Activated naive CD8-positive, alpha-beta T cell treated with anti-CD3 and anti-CD28 coated beads for 36 hours (primary cell): ENCODE measurements at places on chromosomes 16 and 17.

DNA sequence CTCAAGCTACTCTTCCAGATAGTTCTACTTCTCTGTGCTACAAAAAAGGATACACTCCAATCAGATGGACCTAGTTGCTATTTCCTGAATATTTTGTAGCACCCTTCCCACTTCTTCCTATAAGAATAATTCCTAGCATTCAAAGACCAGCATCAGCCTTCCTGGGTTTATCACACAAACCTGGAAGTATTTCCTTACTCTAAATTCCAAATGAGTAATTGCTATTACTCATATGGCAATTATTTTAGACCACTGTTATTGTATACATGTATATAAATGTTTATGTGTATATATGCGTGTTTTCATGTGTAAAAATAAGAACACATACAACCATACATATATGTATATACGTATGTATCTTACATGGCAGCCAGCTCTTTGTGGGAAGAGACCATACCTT, 130.6 kb downstream of the MYO1D start:
- no peak for DNase-seq

- DNase-seq = no peak
These were observed 474.3 kb upstream of the TOM1L1 start for GRCh38 chr17:54426296-54426886.

DNA sequence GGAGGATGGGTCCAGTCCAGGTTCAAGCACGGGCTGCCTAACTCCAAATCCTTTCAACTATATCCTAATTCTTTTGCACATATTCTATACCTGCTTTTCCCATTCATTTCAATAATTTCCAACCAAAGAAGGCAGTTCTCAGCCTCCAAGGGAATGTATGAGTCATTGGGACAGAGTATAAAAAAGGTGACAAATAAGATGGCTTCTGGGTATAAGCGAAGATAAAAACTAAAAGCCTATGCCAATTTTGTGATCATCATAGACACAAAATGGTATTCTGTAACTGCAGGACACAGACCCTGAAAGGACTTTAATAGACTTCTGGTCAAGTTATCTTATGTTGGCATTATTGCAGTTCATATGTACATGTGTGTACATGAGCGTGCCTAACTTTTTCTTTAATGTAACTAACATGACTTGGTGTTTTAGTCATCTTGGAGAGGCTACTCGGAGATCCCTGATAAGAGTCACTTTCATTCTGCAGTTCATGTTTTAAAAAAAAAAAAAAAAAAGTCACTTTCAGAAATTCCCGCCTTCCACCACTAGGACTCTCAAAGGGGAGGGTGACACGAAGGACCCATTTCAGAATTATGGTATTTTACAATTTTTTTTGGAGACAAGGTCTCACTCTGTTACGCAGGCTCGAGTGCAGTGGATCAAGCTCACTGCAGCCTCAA, 17.3 kb downstream of the COG1 start:
- no peak for DNase-seq

DNA sequence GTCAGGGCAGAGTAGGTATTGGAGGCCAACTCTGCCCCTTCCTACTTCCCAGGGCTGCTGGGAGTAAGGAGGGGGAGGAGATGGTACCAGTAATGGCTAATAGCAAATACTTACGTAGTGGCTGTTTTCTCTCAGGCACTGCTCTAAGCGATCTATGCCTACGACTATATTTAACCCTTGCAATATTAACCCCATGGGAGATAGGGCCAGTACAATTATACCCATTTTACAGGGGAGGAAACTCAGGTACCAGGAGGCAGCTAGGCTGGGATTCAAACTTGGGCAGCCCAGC, 50.6 kb downstream of the RMI2 start:
- no peak for DNase-seq

- DNase-seq = no peak
These were observed 545.2 kb upstream of the CDH11 start for GRCh38 chr16:65667011-65667578.

DNA sequence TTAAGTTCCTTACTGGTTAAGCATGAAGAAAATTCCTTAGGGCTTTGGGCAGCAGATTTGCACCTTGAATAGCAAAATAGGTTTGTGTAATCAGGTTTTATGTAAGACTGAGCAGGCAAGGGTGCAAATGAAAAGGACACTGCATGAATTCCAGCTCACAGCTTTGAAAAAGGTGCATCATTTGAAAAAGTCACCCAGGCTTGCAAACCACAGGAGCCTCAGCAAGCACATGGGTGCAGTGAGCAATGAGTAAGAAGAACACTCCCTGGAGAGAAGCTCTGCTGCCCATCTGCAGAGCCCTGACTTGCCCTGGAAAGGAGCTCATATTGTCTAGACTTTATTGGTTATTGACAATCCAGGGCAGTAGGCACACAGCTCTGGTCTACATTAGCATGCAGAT, 165.6 kb upstream of the KCNJ16 start:
- DNase-seq = no peak

DNA sequence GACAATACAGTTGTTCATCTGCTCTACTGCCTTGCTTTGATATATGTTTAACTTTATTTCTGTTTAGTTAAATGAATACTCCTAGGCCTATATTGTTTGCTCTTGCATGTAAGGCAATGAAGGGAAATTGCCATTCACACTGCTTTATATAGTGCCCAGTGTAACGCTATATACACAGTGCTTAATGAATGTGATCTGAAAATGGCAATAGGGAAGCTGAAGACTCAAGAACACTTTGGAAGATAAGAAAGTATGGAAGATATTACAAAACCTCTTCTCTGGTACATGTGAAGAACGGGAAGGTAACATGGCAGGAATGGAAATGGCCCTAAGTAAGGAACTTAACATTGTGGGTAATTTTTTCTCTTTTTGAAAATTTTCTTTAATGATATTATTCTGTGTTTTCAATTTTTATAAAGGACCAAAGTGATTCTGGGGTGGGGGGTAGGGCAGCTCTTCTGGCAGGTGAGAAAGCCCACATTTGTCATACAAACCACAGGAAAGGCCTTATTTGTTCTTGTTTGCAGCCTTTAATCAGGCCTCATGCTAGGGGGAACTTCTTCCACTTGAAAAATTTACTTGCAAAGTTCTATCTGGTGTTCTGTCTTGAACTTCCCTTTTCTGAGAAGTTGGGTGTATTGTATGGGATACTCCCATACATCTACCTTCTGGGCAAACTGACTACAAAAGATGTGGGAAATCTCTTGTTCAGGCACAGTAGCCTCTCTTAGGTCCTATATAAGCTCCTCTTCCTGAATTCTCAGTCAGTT, 100.8 kb upstream of the CORO6 start:
- DNase-seq = no peak

- DNase-seq = no peak
These were observed 241.9 kb downstream of the SLC39A11 start for GRCh38 chr17:72850410-72851118.

DNA sequence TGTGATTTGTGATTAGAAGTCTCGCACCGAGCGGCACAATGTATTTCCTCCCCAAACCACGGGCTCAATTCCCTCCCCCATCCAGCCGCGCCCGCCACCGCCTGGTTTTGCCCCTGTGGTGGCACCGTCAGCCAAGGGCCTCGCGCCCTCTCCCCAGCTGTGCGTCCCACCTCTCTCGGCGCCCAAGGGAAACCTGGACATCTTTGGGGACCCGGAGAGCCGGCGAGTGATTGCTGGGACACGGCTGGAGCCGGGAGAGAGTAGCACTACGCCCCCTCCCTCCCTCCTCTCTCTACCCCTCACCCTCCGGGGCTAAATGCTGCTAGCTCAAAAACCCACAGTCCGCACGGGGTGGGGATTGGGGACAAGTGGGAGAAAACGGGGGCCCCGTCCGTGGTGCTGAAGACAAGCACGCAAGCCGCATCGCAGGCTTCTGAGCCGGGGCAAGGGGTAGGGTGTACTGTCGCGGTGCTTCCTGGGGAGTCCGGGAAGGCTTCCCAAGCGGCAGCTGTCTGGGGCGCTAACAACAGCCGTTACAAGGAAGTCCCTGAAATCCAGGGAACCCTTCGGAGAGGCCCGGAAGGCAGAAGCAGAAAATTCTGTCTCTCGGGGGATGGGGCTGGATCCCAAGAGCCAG, 1.4 kb downstream of the CBLN1 start:
- DNase-seq = peak; percentile 17

DNA sequence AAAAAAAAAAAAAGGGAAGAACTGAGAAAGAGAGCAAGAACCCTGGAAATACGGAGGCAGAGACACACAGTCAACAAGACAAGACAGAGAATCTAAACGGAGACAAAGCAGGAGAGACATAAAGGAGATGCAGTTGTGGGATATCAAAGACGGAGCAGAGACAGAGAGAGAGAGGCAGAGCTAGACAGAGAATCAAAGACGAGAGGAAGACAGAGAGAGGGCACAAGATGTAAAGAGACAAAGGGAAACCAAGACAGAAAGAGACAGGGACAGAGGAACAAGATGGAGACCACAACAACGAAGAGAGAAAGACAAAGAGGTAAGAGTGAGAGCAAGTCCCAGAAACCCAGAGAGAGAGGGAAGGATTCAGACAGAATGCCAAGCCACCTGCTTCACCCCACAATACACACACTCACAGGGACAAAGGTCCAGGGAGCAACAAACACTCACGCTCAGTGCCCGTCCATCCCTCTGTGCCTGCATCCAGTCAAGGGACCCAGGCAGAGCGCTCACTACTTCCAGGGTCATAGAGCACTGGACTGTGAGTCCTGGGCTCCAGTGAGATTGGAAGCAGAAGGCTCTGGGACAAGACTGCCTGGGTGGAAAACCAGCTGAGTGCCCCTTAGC, 88.9 kb downstream of the C16orf78 start:
- no peak for DNase-seq

GRCh38 chr16:1097156-1097555, 1.1 kb upstream of the C1QTNF8 start:
- DNase-seq = no peak

DNA sequence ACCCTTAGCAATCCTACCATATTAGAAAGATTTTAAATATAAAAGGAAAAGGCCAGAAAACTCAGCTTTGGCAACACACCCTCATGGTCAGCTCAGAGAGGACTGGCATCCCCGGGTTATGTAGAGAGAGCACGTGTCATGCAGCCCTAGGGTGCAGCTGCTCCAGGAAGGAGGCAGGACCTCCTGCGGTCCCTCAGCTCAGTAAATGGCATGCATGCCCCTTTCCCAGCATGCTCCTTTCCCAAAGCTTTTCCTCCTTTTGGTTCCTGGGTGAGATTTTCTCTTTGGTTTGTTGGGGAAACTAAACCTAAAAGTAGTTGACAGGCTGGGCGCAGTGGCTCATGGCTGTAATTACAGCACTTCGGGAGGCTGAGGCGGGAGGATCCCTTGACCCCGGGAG, 3.9 kb downstream of the GAN start:
- no peak for DNase-seq

- no peak for DNase-seq
These were observed 85.6 kb upstream of the NETO2 start for GRCh38 chr16:47229053-47230050.

GRCh38 chr17:12789075-12789480, 220 bp upstream of the ARHGAP44 start:
- no peak for DNase-seq

DNA sequence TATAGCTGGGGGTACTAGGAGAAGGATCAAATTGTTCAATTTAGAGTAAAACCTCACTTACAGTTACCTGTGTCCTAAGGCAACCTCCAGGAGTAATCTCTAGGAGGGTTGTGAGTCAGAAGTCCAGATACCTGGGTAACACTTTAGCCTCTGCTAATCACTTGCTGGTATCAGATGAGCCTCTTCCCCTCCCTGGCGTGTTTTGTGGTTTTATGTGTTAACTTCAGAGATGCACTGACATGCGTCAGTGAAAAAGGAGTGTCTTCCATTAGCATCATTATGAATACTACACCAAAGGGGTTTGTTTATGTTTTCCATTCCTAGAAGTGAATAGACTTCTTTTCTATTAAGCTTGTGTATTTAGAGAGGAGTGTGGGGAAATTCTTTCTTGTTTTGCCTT, 208.2 kb downstream of the FTO start:
- DNase-seq = peak; percentile 38

GRCh38 chr17:43611230-43611969, 50.3 kb downstream of the MEOX1 start:
- no peak for DNase-seq

DNA sequence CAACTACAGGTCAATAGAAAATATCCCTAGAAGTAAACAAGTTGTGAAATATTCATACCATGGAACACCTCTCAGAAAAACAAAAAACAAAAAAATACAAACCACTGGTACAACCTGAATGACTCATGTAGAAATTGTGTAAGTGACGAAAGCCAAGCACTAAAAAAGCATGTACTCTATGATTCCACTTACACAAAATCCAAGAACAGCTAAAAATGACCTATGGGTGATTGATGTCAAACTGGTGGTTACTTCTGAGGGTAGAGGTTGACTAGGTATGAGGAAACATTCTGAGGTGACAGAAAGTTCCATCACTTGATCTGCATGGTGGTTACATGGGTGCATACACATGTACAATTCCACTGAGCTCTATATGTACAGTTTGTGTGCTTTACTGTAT, 31.1 kb downstream of the DHRS7C start:
- DNase-seq = no peak

DNA sequence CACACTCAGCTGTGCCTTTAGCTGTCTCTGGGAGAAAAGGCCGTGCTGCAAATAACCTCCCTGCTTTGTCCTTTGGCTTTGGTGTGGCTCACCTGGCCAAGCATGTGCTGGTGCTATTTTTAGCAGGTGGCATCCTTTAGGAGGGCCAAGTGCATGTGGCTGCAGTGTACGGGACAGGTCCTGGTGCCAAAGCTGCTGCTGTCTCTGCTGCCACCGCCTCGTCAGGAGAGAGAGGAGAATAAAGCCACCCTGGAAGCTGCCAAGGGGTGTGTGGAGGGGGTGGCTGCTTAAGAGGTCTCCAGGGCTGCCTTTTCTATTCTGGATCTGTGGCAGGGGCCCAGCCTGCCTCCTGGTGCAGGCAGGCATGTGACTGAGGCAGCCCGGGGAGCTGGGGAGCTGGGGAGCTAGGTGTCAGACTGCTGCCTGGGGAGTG, 6.2 kb downstream of the AKAP1 start:
- DNase-seq = no peak

DNA sequence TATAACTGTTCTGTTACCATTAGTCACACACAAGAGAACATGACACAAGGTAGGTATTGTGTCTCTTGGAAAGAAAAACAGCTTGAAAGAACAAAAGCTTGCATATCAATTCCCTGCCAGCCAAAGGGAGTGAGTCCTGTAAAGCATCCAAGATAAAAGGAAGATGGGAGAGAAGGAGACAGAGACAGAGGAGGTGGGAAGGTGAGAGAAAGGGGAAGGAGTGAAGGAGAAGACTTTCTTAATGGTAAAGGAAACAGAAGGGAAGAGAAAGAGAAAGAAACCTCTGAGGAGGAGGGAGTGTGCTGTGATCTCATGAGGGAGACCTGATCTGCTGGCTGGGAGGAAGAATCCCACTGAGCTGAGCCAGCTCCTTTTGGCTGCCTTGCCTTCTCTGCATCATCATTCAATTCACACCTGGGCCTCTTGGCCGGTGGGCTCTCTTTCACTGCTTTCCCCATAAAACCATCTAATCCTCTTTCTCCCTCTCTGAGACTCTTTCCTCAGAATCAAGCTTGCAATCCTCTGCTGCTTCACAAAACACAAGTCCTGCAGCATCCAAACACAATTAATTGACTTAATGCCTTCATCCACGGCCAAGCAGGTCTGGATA, 271.6 kb downstream of the ABCC12 start:
- DNase-seq = no peak
